ENCODE measurements at places on chromosomes 16 and 17.

GRCh38 chr17:7046127-7046724 lies 2.3 kb upstream of the SLC16A11 start:
- no peak for DNase-seq

DNA sequence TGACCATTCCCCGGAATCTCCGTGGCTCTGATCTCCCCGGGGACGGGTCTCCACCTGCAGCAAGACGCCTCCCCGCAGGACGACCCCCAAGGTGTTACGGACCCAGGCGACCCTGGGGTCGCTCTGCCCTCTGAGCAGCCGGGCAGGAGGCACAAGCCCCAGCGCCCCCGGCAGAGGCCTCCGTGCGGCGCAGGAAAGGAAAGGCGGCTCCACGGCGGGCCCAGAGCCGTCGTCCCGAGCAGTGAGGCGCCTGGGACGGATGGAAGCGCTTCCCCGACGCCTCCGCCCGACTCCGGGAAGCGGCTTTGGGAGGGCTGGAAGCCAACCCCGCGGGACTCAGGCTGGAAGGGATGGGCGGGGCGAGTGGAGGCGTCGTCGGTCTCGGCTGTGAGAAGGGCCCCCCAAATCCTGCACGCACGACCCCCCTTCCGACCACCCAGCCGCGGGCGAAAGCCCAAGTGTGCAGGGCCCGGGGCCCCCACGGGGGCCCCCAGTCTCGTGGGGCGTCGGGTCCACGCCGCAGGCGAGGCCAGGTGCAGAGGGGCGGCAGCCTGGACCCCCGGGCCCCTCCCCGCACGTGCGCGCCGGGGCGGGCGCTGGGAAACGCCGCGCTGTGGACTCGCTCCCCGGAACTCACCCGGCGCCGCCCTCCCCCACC lies 32.7 kb upstream of the RPH3AL start:
- peak; percentile 13 for DNase-seq

DNA sequence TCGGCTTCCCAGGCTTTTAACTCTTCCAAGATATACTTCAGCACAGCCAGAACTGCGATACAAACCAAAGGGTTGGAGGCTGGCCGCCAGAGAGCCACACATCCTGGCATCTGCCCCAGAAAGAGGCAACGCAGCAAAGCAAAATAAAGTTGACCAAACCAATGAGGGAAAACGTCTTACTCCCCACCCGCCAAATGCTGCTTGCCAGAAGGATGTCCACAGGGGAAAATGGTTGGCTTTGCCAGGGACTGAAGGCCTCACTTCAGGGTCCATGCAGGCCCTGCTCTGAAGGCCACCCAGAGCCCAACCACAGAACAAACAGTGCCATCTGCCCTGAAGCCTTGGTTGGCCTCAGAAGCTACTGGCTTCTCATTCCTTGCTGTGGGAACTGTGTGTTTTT lies 15.0 kb downstream of the CACNG1 start:
- DNase-seq, result no peak

DNA sequence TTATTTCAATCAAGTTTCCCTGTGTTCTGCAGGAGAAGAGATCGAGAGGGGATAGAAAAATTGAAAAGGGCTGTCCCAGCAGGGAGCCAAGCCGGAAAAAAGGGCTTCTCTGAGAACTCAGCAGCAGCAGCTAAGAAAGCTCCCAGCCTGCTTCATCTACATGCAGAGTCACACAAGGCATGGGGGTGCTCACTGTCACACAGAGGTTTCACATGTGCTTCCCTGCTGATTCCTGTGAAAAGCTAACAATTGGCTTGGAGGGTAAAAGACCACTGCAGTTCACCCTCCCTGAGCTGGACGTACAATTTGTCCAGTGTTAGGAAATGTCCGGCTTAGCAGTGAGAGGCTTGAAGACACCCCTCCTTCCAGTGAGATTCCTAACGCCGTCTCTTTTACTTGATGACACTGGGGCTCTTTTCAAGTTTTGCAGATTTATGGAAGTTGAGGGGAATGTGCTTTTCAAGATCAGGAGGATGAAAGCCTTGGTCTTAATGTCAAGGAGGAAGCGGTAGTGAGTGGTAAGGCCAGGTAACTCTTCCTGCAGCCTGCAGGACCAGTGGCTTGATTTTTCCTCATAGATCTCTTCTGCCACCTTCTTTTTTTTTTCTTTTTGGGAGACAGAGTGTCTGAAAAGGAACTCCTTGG lies 85.6 kb downstream of the WNT3 start:
- DNase-seq, result no peak

GRCh38 chr17:21370430-21370829 lies 5.7 kb upstream of the KCNJ12 start:
- no peak for DNase-seq

DNA sequence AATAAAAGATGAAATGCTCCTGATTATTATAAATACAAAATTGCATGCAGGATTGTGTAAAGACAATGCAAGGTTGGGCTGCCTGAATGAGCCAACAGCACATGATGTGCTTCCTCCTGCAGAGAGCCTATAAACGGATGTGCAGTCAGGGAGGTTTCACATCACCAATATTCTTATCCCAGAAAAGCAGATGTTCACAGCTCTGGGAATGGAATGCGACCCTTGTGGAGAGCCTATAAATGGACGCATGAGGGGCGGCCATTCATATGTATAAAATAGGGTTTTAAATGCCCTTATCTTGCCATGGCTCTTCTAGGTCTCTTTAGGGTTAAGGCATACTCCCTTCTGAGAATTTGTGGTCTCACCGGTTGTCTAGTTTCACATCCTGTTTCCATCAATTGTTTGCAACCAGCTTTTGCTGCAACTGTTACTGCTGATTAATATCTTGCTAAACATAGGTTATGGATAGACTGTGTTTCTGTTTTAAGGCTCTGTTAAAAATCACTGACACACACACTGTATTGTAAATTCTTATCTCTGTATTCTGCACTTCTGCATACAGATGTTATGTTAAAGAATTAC lies 31.9 kb downstream of the SLFN11 start:
- no peak for DNase-seq

- DNase-seq, result no peak
Measured at GRCh38 chr16:56352351-56353053, 72.8 kb downstream of the AMFR start.

DNA sequence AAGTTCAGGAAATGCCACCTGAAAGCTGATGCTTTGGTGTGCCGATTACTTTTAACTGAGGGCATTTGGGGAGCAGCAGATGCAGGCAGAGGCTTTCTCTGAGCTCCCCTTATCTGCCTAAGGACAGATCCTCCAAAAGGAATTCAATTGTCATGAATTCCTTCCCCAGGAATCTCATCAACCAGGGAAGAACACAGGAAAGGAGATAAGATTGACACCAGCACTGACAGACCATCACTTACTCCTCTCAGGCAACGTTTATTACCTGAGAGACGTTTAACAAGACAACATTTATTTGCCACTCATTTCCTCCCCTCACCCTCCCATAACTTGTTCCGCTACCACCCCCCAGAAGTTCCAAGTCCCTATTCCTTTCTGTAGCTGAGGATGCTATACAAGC lies 17.6 kb upstream of the CDRT4 start:
- no peak for DNase-seq

- DNase-seq, result no peak
Measured at GRCh38 chr16:11619327-11619851, 32.7 kb upstream of the LITAF start.

DNA sequence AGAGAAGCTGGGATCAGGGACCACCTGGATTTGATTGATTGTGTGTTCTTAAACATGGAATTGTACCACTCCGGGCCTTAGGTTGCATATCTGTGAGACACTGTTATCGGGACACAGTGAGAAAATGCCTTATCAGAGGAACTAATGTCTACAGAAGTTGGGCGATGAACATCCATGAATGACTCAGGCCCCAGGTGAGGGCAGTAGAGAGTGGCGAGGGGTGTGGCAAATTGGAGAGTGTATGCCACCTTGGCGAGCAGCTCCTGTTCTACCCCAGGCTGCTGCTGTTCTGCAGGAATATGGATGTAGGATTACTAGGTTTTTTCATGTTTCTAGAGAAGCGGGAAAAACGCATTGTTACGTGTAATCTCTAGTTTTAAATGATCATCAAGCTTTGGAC lies 38.8 kb downstream of the CLEC16A start:
- no peak for DNase-seq

DNA sequence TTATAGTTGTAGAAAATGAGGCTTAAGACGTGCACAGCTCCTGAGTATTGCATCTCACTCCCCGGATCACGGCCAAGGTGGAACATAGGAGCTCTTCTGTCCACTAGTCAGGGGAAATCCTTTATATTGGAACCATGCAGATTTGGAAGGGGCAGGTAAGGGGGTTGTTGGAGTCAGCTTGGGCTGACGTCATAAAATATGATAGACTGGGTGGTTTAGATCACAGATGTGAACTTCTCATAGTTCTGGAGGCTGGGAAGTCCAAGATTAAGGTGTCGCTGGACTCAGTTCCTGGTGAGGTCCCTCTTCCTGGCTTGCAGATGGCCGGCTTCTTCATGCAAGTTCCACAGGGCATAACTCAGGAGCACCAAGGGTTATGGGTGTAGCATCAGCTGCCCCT lies 5.6 kb downstream of the CACNG4 start:
- DNase-seq, result no peak

GRCh38 chr17:77865716-77866115 lies 92.8 kb upstream of the TNRC6C start:
- DNase-seq, result no peak

GRCh38 chr17:53227111-53227510 lies 595.6 kb upstream of the KIF2B start:
- no peak for DNase-seq

DNA sequence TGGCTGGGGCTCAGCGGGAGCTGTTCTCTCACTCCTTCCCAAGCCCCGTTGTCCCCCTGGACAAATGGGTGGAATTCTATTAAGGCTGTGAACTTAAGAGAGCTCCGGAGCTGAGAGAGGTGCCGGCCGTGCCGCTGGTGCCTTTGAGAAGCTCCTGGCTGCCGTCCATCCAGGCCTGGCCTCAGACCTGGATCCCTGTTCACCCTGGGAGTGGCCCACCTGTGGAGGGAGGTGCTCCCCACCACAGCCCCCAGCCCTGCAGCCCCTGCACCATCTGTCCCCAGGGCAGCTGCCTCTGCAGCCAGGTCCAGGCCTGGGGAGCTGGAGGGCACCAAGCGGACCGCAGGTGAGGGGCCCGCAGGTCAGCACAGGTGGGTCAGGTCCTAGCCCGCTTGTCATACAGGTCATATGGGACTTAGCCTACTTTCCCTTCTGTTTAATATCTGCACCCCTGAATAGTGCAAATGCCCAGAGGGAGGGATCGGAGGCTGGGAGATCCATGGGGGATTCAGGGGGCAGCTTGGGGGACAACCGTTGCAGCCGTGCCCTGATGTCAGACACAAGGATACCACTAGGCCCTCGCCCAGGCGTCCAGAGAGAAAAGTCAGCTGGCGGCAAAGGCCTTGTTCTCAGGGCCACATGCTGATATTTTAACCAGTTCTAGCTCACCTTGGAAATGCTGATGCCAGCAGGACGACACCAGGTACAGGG lies 15.2 kb upstream of the METRNL start:
- DNase-seq, result no peak

GRCh38 chr17:79443026-79443425 lies 167.8 kb downstream of the RBFOX3 start:
- no peak for DNase-seq

- no peak for DNase-seq
Measured at GRCh38 chr17:5003214-5003867, 5.6 kb downstream of the KIF1C start.

GRCh38 chr16:66002601-66003000 lies 363.9 kb upstream of the CDH5 start:
- DNase-seq, result no peak

- no peak for DNase-seq
Measured at GRCh38 chr16:84659656-84660300, 11.5 kb downstream of the KLHL36 start.

- no peak for DNase-seq
Measured at GRCh38 chr17:50134206-50135110, 4.5 kb upstream of the SAMD14 start.

DNA sequence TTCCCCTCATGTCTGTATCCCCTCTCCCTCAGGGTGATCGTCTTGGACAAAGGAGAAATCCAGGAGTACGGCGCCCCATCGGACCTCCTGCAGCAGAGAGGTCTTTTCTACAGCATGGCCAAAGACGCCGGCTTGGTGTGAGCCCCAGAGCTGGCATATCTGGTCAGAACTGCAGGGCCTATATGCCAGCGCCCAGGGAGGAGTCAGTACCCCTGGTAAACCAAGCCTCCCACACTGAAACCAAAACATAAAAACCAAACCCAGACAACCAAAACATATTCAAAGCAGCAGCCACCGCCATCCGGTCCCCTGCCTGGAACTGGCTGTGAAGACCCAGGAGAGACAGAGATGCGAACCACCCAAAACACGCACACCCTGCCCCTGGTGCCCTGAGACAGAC lies 82.2 kb downstream of the ABCC6 start:
- DNase-seq, result no peak

DNA sequence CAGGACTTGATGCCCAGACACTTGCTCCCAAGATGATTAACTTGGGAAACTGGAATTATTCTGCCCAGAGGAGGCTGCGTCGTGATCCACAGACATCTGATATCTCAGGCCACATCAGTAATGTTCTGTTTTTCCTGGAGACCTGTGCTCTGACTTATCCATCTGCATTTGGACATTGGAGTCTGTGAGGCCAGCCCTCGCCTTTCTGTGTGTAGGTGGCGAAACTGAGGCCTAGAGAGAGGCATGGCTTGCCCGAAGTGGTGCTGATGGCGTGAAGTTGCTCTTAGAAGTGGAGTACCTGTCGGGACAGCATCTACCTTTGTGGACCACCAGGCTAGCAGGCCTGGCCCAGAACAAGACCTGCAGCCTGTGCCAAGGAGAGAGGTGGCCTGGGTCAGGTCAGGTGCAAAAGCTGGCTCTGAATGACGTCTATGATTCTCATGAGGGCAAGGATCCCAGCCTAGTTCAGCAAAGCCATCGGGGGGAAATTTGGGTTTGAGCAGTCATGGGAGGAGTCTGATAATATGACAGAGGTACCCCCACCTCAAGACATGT lies 186.8 kb upstream of the ZNF469 start:
- no peak for DNase-seq

GRCh38 chr17:13647543-13648021 lies 45.9 kb upstream of the HS3ST3A1 start:
- DNase-seq, result no peak

DNA sequence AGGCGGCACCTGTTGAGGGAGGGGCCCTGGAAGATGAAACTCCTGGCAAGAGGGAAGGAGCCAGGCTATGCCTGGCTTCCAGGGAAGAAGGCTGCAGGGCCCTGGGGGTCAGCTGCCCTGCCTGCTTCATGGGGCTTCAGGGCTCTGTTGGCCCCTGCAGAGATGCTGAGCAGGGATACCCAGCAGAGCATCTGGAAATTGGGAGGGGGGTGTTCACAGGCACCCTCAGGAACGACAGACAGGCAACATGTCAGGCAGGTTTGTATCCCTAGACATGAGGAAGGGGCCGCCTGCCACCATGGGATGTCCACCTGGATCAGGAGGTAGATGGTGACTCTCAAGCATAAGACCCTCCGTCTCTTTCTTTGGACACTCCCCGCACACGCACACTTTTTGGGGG lies 13.8 kb upstream of the ZNF423 start:
- no peak for DNase-seq

- DNase-seq, result no peak
Measured at GRCh38 chr17:17445925-17446665, 30.7 kb upstream of the MED9 start.

Measured in activated CD8-positive, alpha-beta memory T cell treated with anti-CD3 and anti-CD28 coated beads for 1 hour (primary cell).